Fibroblast of skin of abdomen (primary cell): ENCODE measurements at places on chromosomes 16 and 17.
A peak's percentile ranks its signal among the peaks of the same experiment; 100 is the strongest.

DNA sequence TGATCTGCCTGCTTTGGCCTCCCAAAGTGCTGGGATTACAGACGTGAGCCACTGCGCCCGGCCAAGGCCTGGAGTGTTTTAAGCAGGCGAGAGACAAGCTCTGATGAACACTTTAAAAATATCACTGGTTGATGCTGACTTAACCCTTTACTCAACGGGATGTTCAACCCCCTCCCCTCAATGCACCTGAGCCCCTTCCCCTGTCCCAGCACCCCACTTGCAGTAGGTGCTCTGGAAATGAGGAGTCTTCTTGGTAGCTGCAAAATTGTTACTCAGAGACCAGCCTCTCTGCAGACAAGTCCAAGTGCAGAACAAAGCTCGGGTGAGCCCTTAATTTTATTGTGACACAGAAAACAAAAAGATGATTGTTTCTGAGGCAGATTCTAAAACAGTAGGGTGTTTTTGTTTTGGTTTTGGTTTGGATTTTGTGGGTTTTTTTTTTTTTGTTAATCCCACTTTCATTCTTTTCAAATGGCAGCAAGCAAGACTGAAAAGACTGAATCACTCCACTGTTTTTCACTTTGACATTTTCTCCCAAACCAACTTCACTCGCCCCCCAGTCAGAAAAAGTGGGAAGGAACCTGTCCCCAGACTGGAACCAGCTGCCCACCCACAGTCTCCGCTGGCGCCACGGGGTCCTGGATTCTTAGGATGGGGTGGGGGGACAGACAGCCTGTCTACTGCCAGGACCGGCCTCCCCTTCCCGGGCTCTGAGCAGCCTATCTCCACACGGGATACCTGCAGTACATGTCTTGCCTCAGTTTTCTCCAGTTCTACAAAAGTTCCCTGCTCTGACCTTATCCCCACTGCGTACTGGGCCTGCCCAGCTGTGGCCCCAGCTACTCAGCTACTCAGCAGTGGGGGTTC lies 5.2 kb upstream of the PLLP start:
- no peak for DNase-seq

GRCh38 chr17:48612854-48613691 lies 2.0 kb downstream of the HOXB8 start:
- no peak for DNase-seq

- peak; percentile 61 for DNase-seq
Measured at GRCh38 chr16:58336332-58337089, 41.7 kb upstream of the PRSS54 start.

DNA sequence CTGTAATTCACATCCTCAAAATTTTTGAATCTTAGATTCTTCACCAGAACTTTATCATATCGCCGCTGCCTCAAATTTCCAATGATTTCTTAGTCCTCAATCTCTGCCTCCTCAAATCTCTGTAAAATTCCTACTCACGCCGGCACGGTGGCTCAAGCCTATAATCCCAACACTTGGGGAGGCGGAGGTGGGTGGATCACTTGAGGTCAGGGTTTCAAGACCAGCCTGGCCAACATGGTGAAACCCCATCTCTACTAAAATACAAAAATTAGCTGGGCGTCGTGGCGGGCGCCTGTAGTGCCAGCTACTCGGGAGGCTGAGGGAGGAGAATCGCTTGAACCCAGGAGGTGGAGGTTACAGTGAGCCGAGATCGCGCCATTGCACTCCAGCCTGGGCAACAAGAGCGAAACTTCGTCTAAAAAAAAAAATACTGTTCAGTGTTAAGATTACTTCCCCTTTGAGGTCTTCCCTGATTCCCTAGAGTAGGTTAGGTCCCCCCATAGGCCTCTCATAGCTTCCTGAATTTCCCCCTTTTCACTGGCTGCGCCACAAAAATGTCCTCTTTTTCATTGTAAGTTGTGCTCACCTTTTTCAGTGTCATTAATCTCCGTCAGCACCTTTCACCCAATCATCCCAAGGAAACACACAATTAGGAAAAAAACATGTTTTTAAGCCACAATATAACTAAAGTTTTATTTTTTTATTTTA lies 919 bp upstream of the CBX1 start:
- no peak for DNase-seq

GRCh38 chr16:88896238-88897070 lies 30.0 kb upstream of the PABPN1L start:
- no peak for DNase-seq

DNA sequence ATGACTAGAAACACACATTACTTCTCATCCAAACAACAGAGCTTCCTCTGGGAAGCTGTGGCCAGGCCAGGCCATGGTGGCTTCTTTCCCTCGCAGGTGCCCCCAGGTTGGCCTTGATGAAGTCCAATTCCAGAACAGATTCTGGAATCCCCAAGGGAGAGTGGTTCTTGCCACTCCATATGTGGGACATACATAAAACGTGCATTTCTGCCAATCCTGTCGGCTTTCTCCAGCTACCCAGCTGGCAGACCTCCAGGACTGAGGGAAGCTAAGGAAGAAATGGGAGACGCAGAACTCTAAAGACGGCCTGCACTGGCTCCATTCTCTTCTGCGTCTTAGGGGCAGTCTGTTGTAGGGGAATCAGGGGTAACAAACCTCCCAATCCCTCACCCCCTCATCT lies 219.2 kb upstream of the CDH5 start:
- peak; percentile 86 for DNase-seq

GRCh38 chr16:79329166-79329521 lies 271.4 kb downstream of the MAF start:
- DNase-seq: no peak

- DNase-seq: peak; percentile 90
Measured at GRCh38 chr16:11315510-11315909, 29.7 kb upstream of the RMI2 start.

GRCh38 chr17:17525956-17526355 lies 29.8 kb upstream of the RASD1 start:
- DNase-seq: no peak

DNA sequence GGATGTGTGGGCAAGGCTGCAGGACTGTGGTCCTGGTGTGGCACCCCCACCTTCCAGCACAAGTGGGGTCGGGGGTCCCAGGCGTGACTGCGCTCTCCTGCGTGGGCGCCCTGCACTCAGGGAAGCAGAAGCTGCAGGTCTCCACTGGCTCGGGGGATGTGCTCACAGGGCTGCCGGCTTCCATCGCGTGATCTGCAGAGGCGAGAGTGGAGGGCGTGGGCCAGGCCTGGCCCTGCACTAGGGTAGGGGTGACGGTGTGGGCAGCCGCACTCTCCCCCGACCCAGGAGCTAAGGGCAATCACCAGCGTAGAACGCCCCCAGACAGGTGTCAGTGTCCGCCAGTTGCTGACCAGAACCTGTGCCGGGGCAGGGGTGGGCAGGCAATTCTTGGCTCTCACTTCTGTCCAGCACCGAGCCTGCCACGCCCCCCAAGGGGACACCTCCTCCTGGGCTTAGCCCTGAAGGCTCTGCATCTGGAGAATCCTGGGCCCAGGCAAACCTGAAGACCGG lies 32.3 kb downstream of the TNFRSF13B start:
- no peak for DNase-seq

- DNase-seq: no peak
Measured at GRCh38 chr17:73098919-73099318, 6.4 kb upstream of the SLC39A11 start.

DNA sequence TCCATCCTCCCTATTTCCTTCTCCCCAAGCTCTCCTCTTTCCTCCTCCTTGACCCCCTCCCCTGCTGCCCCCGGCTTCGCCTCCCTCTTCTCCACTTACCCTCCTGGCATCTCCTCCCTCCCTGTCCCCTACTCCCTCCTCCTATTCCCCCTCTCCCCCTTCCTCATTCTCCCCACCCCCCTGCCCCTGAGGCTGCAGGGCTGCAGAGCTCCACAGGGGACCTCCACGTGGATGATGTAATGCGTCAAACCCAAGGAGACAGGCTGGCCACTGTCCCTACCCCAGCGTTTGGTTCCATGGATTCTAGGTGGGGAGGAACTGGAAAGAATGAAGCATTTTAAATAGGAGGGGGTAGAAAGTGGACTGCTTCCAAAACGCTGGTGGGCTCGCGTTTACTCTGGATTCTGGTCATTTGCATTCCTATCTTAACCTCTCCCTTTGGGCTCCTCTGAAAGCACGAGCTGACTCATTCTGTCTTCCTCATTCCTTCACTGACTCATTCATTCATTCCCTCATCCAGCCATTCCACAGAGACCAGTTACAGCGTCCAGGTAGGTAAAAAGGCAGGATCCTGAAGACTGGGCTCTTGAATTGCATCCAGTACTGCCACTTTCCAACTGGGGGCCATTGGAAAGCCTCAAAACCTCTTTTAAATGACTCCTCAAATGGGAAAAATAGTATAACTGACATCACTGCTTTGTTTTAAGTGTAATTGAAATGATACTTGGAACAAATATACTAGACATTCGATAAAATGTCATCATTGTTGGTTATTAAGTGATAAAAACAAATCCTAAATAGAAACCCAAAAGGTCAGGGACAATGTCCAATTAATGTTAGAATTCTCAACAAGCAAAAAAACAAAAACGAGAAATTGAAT lies 943 bp upstream of the COTL1 start:
- peak; percentile 99 for DNase-seq

- DNase-seq: no peak
Measured at GRCh38 chr17:58248955-58249269, 10.5 kb downstream of the LPO start.

GRCh38 chr17:57962279-57963148 lies 7.3 kb upstream of the CUEDC1 start:
- DNase-seq: no peak

DNA sequence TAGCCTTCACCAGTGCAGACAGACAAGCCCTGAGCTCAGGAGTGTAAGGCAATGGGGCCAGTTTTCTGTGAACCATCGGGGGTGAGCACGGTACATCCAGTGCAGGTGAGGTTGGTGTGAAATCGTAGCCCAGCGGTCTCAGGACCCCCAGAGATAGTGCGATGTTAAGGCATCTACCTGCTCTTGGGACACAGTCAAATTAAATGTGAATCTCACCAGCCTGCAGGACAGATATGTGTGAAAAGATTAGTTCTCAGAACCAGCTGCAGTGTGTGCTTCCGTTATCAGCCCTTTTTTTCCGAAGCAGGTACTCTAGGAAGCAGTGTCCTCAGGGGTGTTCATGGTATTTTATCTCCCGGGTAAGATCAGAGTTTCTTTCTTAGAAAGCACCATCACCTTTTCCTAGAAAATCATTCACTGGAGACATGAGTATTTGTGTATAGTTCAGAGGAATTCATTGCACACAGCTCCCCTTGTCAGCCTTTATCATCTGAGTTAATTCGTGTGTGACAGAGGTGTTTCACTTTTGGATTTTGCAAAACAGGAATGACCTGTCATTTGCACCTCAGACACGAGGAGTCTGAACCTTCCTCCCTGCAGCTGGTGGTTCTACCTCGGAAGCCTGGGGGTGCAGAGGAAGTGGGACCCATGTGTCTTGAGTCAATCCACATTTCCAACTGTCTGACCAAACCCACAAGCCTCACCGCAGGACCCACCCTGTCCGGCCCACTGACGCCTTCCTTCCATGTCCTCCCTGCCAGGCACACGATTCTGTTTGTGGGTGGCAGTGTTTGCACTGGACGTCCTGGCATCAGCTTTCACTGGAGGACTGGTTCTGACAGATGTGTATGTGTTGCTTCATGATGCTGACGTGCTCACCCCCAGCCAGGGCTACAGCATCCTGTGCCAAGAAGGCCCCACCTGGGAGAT lies 107.8 kb downstream of the CLEC16A start:
- no peak for DNase-seq

DNA sequence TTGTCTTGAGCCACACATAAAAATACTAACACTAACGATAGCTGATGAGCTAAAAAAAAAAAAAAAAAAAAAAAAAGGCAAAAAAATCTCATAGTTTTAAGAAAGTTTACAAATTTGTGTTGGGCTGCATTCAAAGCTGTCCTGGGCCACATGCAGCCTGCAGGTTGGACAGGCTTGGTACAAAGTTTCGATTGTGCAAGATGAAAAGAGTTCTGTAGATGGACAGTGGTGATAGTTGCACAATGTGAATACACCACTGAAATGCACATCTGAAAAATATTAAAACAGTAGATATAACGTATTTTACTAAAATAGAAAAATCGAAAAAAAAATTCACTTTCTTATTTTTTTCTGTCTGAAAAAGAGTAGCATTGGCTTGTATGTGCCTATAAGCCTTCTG lies 42.9 kb downstream of the AMFR start:
- DNase-seq: no peak

DNA sequence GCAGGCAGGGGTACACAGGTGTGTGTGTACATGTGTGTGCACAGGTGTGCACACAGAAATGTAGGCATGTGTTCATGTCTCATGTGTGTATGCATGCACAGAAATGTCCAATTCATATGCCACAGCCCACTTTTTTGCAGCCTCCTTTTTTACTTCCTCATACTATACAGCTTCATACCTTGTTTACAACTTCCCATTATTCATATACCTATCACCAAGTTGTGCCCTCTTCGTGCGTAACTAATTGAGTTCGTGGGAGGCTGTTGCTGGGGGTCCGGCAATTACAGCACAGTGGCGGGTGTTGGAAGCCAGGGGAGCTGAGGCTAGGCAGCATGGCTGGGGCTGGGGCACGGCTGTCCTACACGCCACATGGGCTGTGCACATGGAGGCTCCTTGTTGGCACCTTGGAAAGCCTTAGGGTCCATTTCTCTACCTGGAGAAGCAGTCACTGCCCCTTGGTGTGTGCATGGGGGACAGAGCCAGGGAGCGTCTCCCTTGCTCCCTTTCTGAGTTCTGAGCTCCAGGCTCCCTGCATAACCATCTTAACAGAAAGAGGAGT lies 266.7 kb downstream of the ENGASE start:
- no peak for DNase-seq

GRCh38 chr16:4361944-4362311 lies 9.7 kb upstream of the VASN start:
- no peak for DNase-seq

- no peak for DNase-seq
Measured at GRCh38 chr17:4633643-4634042, 7.8 kb downstream of the ALOX15 start.

DNA sequence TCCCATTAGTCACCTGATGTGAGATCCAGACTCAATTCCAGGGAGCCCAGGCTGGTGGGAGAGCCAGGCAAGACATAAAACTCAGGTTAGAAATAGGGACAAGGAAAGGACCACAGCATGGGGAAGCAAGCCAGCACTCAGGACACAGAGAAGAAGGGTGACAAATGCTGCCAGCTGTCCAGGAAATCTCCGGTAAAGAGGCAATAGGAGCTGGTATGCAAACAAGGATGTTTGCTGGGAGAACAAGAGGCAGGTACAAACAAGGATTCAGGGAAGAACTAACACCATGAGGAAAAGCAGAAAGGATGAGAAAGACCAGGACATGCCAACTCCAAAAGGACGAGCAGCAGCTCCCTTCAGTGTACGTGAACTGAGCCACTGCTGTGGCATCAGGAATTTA lies 10.2 kb upstream of the TXNDC11 start:
- no peak for DNase-seq

GRCh38 chr17:64599187-64599676 lies 62.9 kb downstream of the SMURF2 start:
- no peak for DNase-seq
